ENCODE measurements at places on chromosomes 4 and X.

- no peak for DNase-seq
Observed at GRCh38 chrX:56978172-56978571, 17.2 kb downstream of the SPIN3 start.

- no peak for DNase-seq
Observed at GRCh38 chrX:65508851-65509250, 25.7 kb downstream of the LAS1L start.

GRCh38 chr4:72171761-72172160 is 140.0 kb downstream of the NPFFR2 start:
- no peak for DNase-seq

DNA sequence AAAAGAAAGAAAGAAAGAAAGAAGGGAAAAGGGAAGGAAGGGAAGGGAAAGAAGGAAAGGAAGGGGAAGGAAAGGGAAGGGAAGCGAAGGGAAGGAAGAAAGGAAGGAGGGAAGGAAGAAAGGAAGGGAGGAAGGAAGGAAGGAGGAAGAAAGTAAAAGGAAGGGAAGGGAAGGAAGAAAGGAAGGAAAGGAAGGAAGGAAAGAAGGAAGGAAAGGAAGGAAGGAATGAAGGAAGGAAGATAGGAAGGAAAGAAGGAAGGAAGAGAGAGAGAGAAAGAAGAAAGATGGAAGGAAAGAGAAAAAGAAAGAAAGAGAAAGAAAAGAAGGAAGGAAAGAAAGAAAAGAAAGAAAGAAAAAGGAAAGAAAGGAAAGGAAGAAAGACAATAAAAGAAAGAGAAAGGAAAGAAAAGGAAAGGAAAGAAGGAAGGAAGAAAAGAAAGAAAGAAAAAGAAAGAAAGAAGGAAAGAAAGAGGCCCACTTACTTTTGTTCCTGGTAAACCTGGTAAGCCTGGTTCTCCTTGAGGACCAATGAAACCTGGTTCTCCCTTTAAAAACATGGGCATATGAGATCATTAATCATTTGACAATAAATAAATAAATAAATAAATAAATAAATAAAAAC is 105.9 kb upstream of the ETNPPL start:
- no peak for DNase-seq

DNA sequence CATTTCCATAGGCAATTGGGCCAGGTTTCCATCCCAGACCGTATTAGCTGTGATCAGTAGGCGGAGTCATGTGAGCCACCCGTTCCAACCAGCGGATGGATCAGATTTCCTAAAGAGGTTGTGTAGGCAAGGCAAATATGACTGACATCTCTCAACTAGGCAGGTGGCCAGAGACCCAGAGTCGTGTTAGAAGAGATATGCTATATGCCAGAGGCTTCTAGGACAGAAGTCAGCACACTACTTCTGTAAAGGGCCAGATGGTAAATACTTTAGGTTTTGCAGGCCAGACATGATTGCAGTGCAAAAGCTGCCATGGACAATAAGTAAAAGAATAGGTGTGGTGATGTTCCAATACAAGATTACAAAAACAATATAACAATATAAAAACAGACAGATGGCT is 788.4 kb downstream of the RPA4 start:
- no peak for DNase-seq

GRCh38 chr4:25090516-25090915 is 59.8 kb upstream of the LGI2 start:
- DNase-seq: no peak

GRCh38 chr4:139163806-139164206 is 13.2 kb downstream of the ELF2 start:
- DNase-seq: no peak

GRCh38 chr4:140281828-140282552 is 91.5 kb upstream of the SCOC start:
- DNase-seq: no peak

DNA sequence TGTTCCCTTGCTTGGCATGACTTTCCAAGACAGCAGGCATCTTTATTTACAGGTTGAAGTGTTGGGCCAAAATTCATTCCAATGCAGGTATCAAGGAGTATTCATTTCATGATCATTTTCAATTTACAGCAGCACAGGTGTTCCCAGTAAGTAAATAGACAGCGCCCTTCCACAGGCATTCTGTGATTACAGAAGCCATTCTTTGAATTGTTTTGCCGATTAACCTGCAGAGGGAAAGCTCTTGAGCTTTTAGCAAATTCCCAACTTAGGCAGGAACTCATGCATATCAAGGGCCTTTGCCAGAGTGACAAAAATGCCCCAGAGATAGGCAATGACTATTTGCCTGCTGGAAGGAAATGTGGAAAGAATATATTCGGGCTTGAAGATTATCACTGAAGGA is 6.8 kb downstream of the TXK start:
- DNase-seq: no peak

DNA sequence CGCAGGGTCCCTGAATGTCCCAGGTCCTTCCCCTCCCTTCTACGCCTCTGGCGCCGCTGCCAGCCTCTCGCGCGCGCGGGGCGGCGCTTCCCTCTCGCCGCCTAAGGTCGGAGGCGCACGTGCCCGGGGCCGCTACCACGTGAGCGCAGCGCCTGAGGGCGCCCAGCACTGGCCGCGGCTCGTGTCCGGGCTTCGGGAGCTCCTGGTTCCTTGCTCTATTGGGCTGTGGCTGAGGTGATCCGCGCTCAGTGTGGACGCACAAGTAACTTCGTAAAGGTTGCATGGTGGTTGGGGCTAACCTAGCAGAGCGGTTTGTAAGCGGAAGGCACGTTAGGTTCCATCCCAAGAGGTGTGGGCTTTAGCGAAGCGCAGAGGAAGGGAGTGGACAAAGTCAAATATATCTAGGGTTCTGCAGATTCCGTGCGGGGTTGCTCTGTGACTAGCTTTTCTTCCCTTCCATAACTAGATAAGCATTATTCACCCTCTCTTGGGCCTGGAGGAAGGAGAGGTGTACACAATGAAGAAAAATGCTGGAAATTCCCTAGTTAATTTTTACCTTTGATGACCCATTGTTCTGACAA is 1.8 kb downstream of the TLL1 start:
- DNase-seq: peak; percentile 76

DNA sequence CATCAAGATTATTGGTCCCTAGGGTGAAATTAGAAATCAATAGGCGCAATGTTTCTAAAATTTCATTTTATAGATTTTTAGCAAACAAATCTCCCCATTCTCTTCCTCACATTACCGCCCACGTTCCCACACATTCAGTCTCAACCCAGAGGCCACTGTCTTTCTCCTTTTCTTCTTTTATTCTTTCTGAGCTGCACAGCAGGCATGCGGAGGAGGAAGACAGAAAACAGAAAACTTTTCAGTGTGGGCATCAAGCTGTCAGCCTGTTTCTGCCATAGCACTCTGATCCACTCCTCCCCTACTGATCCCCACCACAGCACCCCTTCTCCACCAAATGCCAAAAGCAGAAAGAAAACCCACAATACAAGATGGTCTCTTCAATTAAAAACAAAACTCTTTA is 94.8 kb upstream of the ADAMTS3 start:
- DNase-seq: no peak

- no peak for DNase-seq
Observed at GRCh38 chr4:105594099-105595010, 41.9 kb downstream of the ARHGEF38 start.

DNA sequence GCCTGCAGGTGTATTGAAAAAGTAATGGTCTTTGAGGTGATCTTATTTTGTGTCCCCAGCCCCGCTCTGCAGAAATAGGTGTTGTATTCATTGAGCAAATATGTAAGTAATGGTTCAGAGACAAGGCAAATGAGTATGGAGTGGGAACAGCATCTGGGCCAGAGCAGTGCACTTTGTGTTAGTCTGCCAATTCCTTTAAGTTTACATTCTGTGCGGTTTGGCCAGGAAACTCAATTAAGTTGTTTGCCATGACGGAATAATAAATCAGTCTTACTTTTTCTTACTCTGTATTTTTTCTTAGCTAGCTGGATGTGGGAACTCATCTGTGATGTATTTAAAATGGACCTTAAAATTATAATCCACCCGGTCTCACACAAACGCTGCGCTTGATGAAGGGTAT is 12.6 kb downstream of the DCLK2 start:
- no peak for DNase-seq
